Stimulated activated CD8-positive, alpha-beta memory T cell treated with anti-CD3 and anti-CD28 coated beads, Interleukin-15, amount 100 ng/mL, for 24 hours (primary cell): ENCODE measurements at places on chromosomes 11 and 22.

DNA sequence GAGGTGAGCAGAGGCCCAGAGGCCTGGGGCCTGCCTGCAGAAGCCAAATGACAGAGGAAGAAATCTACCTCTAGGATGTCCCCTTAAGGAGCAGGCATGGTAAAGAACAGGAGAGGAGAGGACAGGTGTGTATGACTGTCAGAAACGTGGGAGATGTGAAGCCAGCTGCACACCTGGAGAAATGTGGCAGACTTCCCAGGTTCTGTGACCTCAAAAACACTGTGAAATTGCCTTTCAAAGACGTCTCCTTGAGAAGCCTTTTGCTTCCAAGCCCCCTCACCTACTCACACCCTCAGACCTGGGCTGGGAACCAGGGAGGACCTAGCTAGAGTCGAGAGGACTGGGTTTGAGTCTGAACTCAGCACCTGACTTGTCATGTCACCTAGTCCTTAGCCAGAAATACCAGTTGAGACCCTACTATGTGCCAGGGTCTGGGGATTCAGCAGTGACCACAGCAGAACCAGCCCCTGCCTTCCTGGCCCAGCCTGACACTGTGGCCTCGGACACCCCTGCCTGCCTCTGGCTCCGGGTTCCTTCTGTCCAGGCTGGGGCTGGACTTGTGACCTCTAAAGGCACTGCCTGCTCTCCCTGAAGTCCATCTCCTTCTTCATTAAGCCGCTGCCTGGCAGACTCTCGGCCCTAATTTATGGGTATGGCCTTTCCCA lies 5.6 kb downstream of the TPBGL start:
- no peak for DNase-seq

DNA sequence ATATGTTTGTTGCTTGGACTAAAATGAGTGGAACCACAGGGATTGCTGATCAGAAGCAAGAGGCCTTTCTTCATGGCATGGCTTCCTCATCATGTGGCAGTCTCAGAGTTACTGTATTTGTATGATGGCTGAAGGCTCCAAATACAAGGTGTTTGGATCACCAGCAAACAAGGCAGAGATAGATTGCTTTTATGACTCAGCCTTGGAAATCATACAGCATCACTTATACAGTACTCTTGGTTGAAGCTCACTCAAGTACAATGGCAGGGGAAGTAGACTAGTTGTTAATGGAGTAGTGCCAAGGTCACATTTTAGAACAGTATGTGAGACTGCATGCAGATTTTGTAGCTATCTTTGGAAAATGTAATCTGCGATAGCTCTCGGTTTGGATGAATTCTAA lies 16.6 kb downstream of the CAPRIN1 start:
- DNase-seq: no peak

DNA sequence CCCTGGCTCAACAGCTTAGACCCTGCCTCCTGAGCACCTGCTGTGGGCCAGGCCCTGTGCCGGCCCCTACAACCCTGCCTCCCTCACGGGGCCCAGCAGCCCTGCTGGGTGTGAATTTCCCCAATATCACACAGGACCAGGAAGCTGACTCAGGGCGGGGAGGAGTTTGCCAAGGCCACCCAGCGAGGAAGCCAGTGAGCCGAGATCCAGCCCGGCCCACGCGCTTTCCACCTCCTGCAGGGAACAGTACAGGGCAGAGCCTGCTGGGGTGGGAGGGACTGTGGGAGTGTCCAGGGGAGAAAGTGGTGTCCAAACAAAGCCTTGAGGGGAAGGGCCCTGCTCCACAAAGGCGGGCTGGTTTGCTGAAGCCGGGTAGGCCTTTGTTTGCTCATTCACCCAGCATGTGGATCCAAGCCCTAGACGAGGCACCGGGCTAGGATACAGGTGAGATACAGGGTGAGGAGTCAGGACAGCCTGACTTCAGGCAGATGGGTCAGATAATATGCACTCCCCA lies 26.8 kb downstream of the RPL3 start:
- DNase-seq: no peak

- no peak for DNase-seq
Measured at GRCh38 chr11:128893578-128894285, 2.6 kb downstream of the KCNJ5 start.

DNA sequence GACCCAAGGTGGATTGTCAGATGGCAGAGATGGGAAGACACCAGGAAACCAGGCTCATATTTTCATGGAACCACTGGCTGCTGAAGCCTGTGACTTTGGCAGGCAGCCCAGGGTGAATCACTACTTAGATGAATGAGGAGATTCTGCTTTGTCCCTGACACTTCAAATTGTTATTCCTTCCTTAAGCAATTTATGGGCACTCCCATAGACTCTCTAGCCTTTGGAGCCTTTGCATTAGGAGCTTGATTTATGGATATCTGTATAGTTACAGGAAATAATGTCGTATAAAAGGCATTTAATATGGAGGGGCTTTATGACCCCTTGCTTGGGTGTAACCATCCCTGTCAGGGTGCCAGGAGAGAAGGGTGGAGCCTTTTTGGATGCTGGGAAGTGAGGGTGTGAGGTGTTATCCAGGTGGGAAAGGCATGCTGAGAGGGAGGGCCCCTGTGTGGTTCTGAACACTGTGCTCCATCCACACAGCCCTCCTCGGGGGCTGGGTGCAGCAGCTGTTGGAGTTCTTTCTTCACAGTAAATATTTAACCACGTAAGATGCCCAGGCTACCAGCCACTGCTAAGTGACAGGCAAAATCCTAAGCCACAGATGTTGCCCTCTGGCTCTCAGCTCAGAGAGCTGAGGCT lies 35.3 kb downstream of the IL18 start:
- no peak for DNase-seq

- DNase-seq: no peak
Measured at GRCh38 chr11:122673701-122674100, 18.2 kb downstream of the UBASH3B start.

DNA sequence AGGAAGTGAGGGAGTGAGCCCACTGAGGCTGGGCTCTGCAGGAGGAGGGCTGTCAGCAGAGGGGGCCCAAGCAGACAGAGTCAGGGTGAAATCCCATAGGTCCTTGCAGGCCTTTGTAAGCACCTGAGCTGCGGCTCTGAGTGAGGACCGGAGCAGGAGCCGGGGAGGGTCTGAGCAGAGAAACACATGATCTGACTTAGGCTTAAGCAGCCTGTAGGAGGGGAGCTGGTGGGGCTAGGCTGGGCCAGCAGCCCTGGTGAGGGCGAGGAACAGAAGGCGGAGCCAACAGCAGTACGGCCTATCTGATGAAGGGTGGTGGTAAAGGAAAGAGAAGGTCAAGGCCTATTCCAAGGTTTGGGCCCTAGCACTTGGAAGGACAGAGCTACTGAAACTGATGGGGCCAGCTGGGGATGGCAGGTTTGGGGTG lies 26.9 kb upstream of the CBX7 start:
- no peak for DNase-seq

GRCh38 chr11:61378713-61379313 lies 13.6 kb upstream of the TMEM216 start:
- no peak for DNase-seq

DNA sequence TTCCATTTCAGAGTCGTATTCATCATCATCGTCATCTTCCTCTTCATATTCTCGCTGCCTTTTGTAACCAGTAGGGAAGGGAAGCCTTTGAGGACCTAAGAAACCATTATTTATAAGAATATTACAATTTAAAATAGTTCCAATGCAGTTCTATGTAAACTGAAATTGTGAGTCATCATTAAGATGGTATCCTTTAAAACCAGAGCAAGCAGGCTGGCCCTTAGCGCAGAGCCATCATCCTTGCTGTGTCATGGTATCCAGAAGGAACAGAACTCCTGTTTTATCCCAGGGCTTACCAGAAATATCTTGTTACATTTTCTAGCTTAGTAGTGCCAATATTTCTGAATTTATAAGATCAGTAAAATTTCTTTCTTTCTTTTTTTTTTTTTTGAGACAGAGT lies 12.8 kb downstream of the MISFA start:
- no peak for DNase-seq

GRCh38 chr11:78868563-78868962 lies 293.9 kb upstream of the NARS2 start:
- no peak for DNase-seq

- DNase-seq: no peak
Measured at GRCh38 chr11:8090756-8091155, 9.7 kb downstream of the TUB start.

- DNase-seq: no peak
Measured at GRCh38 chr22:27673839-27674238, 127.7 kb downstream of the MN1 start.

GRCh38 chr22:23216461-23217170 lies 36.3 kb downstream of the BCR start:
- no peak for DNase-seq

- DNase-seq: no peak
Measured at GRCh38 chr11:128827191-128827893, 39.8 kb downstream of the KCNJ1 start.

- no peak for DNase-seq
Measured at GRCh38 chr22:45096256-45096907, 67.3 kb upstream of the NUP50 start.

DNA sequence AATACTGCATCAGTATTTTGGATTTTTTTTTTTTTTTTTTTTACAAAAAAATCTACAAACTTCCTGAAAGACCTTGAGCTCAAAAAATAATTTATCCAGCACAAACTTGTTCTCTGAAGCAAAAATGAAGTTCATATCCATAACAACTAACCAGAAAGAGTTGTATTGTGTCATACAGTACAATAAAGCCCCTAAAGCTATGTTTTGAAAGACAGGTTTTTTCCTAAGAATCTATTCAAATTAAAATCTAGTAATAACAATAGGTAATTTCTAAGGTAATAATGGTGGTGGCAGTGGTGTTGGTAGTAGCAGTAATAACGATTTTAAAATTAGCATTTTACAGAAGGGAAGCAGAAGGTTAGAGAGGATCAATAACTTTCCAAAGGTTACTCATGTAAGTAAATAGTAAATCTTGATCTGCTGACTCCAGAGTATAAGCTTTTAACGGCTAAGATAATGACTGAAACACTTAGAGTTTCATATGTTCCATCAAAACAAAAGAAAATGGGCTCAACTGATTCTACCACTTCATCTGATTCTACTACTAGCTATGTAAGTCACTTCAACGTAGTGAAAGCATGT lies 53.3 kb upstream of the GAB2 start:
- DNase-seq: no peak

GRCh38 chr11:67614730-67615714 lies 8.3 kb downstream of the NDUFV1 start:
- no peak for DNase-seq

DNA sequence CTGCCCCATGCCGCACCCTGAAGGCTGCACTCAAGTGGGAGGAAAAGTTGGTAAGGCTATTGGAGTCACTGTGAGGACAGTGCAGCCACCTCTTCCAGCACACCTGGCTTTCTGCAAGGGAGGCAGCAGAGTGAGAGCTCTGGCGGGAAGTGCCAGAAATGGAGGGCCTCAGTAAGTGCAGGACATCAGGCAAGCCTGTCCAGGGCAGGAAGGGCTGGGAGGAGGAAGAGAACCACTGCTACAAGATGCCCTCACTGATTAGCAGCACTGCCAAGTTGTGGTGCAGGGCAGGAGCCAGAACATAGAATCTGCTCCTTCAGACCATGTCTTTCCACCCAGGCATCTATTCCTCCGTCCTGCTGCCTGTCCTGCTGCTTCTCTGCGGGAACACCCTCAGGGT lies 61.2 kb upstream of the CLTCL1 start:
- no peak for DNase-seq

- DNase-seq: no peak
Measured at GRCh38 chr11:72081821-72082453, 1.3 kb downstream of the LRRC51 start.

- peak; percentile 50 for DNase-seq
Measured at GRCh38 chr11:126284829-126285228, 1.9 kb downstream of the TIRAP start.

- no peak for DNase-seq
Measured at GRCh38 chr11:64093233-64094039, 57.7 kb downstream of the FLRT1 start.

DNA sequence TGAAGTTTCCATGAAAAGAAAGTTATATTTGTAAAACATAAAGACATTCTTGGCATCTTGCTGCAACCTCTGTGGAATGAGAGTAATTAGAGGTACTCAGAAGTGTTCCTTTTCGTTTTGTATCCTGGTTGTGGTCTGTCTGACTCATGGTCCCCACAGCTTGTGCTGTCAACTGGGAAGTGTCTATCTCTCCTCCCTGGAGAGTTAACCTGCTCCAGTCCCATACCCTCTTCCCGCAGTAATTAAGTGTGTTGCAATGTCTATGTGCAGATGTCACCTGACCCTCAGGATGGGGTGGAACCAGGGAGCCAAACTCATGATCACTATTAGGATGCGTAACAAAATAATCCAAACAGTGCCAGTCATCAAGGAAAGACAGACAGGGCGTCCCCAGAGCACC lies 23.0 kb upstream of the ZDHHC13 start:
- DNase-seq: no peak

- DNase-seq: no peak
Measured at GRCh38 chr11:13160346-13160745, 117.2 kb upstream of the BMAL1 start.

DNA sequence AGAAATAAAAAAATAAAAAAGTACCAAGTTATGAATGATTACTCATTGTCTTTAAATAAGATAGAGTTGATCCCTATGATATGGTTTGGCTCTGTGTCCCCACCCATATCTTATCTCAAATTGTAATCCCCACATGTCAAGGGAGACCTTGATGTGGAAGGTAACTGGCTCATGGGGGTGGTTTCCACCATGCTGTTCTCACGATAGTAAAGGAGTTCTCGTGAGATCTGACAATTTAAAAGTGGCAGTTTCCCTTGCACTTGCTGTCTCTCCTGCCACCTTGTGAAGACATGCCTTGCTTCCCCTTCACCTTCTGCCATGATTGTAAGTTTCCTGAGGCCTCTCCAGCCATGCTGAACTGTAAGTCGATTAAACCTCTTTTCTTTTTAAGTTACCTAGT lies 18.8 kb downstream of the QSER1 start:
- no peak for DNase-seq

- DNase-seq: no peak
Measured at GRCh38 chr11:2085251-2086066, 53.7 kb downstream of the IGF2 start.

GRCh38 chr11:87187076-87187475 lies 149.3 kb downstream of the TMEM135 start:
- DNase-seq: no peak

GRCh38 chr11:118791961-118792569 lies 1.1 kb upstream of the DDX6 start:
- DNase-seq: peak; percentile 18

GRCh38 chr22:23862103-23862502 lies 4.4 kb downstream of the SLC2A11 start:
- no peak for DNase-seq

DNA sequence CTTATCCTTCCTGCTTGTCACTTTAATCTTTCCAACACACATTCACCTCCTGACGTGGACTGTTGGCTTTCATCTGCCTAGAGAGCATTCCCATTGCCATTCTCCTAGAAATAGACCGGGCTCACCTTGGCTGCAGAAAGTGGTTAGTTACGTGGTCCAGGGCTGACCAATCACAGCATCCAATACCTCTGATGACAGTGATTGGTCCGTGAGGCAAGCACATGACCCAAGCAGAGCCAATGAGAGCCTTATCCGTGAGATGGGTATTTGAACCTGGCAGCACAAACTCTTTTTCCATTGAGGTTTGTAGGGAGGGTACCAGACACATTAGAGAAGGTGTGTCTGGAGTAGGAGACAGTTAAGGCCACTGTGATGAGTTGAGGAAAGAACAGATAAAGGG lies 85.8 kb downstream of the MIAT start:
- no peak for DNase-seq

GRCh38 chr22:27382947-27383346 lies 418.6 kb downstream of the MN1 start:
- DNase-seq: no peak

GRCh38 chr11:128156486-128156885 lies 430.9 kb downstream of the ETS1 start:
- DNase-seq: no peak
